Stimulated activated CD4-positive, alpha-beta T cell treated with anti-CD3 and anti-CD28 coated beads, Interleukin-4, amount 100 ng/mL, for 1 hour (primary cell): ENCODE measurements at places on chromosomes 7 and 10.

GRCh38 chr10:6721480-6721879 is 141.4 kb upstream of the PRKCQ start:
- no peak for DNase-seq

GRCh38 chr7:102047167-102047566 is 229.7 kb downstream of the CUX1 start:
- no peak for DNase-seq

DNA sequence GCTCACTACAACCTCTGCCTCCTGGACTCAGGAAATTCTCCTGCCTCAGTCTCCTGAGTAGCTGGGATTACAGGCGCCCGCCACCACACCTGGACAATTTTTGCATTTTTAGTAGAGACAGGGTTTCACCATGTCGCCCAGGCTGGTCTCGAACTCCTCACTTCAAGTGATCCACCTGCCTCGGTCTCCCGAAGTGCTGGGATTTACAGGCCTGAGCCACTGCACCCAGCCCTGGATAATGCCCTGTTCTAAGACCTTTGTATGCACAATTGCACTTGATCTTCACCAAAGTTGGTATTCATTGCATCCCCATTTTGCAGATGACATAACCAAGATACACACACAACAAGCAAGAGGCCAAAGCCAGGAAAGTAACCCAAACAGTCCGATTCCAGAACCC is 97.7 kb upstream of the CARD11 start:
- DNase-seq, result no peak

DNA sequence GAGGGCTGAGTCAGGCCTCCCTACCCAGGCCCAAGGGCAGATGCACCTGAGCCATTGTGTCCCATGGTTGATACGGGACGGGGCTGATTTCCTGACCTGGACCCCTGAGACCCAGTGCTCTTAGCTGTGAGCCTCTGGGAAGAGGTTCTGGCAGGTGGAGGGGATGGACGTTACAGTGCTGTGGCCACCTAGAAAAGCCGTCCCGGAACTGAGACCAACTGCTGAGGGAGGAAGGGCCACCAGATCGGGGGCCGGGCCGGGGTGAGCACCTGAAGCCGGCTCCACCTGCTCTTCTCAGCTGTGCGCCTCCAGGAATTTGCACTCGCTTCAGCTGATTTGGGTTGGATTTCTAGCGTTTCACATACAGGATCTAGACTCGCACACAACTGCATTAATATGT is 35.4 kb downstream of the CHST12 start:
- no peak for DNase-seq

DNA sequence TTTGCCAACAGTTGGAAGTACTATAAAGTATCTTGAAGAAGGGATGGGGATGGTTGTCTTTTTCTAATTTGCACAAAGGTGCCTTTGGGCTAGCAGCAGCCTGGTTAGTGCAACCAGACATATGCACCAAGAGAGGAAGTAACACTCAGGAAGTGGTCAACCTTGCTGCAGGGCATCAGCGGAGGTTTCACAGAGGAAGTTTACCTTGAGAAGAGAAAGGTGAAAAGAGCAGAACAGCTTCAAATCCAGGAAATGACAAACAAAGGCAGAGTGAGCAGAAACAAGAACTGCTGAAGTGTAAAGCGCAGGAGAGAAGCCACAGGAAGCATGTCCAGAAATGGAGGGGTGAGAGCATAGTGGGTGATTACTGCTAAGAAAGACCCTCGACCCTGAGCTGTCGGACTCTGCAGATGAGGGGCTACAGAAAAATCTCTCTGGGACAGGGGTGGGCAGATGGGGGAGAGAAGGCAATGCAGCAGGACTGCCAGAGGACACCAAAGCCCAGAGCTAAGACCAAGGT is 66.9 kb downstream of the STK17A start:
- DNase-seq, result no peak

DNA sequence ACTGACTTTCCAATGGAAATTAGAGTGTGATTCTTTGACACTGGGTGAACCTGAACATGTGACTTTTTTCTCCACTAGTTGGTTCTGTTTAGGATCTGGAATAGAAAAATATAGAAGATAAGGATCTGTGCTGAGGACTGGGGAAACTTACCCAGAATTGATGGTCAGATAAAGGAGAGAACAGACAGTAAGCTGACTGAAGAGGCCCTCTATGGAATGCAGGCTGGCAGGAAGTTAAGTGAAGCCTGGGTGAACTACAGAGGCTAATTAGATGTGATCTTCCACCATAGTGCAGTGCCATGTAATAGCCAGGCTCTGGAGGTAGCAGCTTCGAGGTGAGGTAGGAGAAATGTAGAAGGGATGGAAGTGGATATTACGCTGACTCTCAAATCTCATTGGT is 455.3 kb downstream of the PLXDC2 start:
- no peak for DNase-seq

DNA sequence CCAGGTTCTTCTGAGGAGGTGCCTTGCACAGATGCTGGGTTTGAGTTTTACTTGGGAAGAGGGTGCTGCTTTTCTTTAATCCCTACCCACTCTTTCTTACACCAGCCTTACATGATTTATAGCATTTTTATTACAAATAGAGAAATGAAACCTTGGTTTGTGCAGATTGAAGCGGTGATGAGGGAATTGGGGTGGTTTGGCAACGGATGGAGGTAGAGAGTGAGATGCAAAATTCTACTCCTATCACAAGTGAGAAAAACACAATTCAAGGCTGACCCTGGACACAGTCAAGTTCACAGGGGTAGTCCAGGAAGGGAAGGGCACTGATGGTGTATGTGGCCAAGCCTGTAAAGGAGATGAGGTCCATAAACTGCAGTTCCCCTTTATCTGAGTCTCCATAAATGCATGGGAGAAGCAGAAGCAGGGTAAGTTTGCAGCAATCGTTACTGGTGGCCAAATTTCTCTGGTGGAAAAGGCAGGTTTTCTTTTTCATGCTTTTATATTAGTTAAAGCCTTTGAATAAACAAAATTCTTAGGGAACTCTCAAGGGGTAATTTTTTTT is 214.3 kb downstream of the JAZF1 start:
- no peak for DNase-seq

GRCh38 chr7:33273356-33273755 is 144.0 kb downstream of the BBS9 start:
- DNase-seq, result no peak

DNA sequence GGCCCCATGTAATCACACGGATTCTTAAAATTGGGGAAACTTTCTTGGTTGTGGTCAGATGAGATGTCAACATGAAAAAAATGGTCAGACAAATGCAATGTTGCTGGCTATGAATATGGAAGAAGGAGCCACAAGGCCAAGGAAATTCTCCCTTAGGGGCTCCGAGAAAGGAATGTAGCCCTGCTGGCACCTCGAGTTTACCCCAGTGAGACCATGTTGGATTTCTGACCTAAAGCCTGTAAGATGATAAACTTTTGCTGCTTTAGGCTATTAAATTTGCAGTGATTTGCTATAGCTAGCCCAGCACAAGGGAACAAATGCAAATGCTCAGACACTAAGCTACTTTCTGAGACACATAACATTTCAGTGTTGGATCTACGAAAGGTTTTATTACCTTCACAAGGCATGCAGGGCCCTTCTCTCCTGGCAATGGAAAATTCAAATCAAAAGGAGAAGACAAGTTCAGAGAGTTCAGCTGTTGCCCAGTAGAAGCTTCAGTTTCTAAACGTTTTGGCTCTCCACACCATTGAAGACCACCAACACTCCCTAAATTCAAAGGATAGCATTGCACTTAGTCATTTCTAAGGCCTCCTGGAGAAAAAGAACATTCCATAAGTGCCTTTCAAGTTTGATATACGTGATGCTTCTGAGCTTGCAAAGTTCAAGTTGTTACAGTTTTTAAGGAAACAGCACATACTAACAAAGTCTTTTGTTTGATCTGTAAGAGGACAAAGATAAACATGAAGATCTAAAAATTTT is 23.4 kb downstream of the MCMBP start:
- no peak for DNase-seq

DNA sequence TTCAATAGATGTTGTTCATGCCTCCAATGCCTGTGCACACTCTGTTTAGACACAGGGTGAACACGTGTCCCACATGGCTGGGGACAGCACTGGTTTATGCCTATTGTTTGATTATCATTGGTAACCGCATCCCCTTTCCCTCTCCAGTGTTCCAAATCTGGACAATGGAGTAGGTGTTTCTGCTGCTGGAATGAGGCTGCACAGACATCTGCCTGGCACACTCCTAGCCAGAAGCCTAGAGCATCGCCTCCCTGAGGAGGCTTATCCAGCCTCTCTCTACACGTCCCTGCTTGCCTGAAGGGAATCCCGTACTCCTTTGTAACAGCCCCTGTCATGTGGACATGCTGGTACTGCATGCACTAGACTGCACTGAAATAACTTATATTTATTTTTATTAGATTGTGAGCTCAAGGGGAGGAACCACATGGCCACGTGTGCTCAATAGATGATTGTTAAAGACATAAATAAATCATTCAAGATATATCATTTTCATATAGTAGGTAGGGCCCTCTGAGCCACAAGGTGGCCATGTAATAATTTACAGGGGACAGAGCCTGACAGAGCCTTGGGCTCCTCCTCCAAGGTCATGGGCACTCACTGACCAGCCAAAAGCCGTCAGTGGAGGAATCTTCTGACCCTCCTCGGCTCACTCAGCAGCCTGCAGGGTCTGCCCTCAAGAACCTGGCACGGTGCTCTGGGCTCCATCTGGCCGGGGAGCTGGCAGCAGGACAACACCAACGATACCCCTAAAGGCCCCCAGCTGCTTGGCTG is 310.9 kb upstream of the ZNF32 start:
- no peak for DNase-seq
